Effector CD8-positive, alpha-beta T cell (primary cell): ENCODE measurements at places on chromosomes 3 and 15.

DNA sequence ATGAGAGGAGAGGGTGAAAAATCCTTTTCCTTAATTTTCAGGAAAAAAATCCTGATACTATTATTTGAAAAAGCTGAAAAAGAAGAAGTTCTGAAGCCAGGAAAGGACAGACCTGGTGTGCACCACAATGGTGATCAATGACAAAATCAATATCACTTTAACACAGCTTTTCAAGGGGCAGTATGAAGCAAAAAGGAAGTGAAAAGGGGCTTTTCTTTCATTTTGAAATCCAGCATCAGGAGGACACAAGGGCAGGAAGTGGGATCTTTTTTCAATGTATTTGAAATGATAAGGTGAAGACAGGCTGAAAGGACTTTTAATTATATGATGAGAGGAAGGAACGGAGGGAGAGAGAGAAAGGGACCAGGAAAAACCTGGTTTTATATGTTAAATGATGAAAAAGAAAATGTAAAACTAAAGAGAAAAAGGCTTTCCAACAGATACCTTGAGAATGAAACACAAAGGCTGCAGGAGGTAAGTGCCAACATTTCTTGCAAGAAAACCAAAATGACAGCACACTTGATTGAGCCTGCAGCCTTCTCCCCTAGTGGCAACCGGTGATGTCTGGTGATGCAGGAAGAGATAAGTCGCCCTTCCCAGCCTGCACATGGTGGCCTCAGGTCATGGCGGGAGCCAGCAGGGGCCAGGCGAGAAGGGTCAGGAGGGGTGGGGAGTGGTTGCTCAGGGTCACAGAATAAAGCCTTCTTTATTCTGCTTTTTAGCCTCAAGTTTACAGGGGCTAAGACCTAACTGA, 236.7 kb upstream of the WNT5A start:
- no peak for DNase-seq

GRCh38 chr15:56337084-56337725, 28.0 kb upstream of the TEX9 start:
- DNase-seq: no peak

DNA sequence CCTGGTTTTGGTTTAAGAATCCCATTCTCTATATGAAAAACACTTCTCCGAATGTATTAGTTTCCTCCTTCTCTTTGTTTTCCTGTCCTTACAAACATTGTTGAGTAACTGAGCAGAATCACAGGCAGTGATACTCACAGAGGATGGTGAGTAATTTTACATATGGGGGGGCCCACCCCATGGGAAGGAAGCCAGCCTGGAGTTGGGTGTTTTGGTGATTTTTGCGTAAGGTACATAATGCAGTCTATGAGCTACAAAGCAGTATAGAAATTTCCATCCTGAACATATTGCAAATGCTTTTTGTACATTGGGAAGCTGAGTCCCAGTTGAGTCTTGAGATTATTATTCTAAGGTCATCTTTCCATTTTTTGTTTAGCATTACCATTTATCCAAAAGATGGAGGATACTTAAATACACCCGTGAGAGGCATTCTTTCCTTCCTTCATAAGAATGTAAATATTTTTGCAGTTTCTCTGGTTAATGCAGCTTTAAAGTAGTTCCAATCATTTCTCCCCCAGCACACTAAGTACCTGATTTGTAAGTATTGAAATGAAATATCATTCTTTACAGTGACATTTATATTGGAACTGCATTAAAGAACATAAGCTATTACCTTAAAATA, 476.8 kb downstream of the AGBL1 start:
- DNase-seq: no peak

- DNase-seq: no peak
These were observed 12.8 kb upstream of the WDR49 start for GRCh38 chr3:167666563-167666962.

DNA sequence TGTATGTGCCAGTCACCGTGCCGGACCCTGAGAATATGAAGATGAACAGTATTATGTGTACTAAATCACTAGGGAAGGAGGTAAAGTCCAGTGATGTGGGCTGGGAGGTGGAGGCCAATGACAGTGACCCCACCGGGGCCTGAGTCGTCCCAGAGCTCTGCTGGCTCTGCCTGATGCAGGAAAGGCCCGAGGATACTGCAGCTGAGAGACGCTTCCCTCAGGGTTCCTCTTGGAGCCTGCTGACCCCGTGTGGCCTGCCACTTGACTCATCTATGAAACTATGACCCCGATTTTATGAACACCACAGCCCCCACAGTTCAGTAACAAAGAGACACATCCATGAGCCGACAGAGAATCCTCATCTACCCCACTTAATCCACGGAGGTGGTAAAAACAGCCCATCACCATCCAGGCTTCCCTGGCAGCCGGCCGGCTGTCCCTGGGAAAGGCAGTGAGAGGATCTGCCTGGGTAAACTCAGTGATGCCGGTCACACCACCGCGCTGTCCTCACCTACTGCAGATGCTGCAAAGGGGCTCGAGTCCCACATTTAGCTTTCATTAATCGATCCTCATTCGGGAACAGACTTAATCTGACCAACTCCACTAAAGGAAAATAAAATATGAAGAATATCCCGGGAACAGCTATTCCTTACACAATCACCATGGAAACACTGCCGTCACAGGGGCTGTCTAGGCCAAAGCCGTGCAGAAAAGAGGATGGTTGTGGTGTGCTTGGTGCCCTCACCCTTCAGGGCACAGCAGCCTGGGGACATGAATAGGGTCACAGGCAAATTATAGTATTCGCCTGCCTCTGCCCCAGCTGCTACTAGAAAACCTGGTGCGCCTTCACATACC, 82.9 kb downstream of the ARRDC4 start:
- no peak for DNase-seq

DNA sequence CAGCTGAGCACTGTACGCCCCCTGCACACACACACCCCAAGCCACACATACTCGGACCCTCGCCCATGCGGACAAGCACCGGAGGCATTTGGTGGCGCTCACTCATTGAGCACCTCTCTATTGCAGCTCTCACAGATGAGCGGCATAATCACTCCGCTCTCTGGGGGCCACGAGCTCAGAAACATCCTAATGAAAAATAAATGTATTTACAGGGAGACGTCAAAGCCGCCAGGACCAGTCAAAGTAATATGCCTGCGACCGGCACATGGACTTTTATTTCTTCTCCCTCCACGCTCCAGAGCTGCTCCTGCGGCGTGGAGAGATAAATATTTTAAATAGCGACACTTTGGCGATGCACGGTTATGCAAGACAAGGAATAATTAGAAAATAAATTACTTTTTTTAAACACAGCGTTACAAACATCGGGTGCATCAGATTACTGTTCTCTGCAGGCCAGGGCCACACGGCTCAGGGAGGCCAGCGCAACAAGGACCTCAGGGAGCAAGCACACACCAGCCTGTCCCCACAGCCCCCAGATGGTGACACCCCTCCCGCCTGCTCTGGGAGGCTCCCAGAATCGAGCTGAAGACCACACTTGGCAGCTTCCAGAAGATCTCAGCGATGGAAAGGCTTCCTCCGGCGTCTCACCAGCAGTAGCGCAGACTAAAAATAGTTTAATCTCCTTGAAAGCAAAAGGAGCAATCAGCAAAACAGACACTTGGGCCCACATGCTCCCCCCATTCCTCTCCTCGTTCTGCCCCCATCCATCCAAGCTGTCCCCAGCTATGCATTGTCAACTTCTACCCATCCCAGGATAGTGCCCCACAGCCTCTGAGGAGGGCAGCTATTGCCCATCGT, 48.0 kb downstream of the CACNA2D2 start:
- no peak for DNase-seq

GRCh38 chr3:38210141-38210757, 44.9 kb downstream of the OXSR1 start:
- DNase-seq: no peak

DNA sequence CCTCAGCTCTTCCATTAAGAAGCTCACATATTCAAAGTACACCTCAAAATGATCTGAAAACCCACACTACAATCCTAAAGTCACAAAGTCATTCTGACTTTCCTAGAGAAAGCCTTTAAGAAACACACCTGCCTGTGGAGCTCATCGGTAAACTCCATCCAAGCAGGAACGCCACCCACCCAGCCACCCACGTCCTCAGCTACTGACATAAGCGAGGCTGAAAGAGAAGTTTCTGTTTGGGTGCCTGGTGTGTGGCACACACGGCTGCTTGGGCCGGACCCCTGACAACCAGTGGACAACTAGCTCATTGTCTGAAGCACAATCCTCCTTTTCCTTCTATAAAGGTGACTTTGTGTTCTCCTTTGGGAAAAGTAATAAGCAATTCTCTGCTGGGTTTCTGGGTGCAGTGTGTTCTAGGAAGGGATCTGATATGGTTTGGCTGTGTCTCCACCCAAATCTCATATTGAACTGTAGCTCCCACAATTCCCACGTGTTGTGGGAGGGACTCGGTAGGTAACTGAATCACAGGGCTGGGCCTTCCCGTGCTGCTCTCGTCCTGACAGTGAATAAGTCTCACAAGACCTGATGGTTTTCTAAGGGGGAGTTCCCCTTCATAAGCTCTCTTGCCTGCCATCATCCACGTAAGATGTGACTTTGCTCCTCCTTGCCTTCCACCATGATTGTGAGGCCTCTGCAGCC, 26.1 kb downstream of the FAM174B start:
- DNase-seq: no peak

DNA sequence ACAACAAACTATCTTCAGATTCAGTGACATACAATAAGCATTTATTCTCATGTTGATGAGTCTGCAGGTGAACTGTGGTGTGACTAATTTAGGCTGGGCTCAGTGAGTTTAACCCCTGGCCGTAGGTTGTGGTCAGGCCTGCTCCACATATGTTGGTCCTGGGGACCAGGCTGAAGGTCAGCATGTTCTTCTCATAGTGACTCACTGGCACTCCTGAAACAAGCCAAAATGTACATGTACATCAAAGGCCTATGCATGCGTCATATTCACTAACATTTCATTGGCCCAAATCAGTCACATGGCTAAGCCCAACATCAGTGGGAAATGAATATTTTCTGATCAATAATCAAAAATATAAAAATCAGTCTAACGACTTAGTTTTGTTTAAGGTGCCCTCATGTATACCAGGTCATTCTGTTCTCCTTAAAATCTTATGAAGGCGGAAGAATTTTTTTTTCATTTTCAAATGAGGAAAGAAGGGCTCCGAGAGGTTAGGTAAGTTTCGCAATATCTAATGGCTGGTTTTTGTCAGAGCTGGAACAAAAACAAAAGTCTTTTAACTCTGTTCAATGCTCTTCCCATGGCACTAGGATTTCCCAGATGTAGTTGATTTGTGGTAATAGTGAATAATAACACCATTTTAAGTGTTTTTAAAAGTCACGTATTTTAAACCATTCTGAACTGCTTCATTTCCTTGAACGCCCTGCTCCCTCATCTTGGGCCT, 148.5 kb downstream of the MFSD1 start:
- DNase-seq: no peak

DNA sequence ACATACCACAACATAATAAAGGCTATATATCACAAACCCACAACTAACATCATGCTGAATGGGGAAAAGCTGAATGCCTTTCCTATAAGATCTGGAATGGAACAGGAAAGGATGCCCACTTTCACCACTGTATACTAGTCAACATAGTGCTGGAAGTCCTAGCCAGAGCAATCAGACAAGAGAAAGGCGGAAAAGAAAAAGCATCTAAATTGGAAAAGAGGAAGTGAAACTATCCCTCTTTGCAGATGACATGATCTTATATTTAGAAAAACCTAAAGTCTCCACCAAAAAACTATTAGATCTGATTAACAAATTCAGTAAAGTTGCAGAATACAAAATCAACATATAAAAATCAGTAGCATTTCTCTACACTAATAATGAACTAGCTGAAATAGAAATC, 14.6 kb upstream of the PIK3CA start:
- DNase-seq: no peak

DNA sequence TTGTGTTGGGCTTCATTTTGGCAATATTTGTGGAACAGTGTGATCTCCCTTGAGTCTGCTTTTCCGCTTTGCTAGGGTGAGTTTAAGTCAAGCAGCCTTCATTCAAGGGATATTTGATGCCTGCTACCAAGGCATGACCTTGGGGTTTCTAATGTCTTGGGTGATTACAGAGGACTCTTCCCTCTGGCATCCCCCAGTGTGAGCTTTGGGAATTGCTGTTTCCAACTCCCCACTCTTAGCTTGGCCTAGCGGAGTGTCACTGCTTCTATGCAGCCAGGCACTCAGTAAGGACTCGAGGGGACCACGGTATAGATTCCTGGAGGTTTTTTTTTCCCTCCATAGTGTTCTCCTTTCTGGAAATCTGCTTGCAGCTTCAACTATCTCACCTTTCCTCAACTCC, 21.1 kb downstream of the GCNT3 start:
- DNase-seq: no peak

- no peak for DNase-seq
These were observed 569.8 kb upstream of the IL12A start for GRCh38 chr3:159418571-159419526.

DNA sequence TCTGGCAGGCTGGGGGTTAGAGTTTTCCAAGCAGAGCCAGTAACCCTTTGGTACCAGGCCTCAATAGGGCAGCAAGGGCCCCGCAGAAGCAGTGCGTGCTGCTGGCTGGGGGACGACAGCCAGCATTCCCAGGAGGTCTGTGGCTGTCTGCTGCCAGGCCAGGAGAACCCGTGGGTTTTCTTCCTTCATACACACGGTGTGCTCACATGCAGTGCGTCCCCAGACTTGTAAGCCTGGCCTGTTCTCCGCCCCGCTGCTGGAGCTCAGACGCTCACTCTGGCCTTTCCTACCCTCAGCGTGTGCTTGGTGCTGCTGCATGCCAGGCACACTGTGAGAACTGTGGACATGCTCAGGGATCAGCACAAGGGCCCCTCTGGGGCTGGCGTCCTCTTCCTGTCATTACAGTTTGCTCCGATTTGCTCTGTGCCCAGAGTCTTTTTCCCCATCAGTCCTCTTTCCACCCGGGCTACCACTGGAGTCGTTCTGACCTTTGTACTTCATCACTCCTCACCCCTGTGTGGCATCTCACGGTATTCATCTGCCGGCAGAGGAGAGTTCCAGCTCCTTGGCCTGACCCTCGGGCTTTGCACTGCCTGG, 149.5 kb downstream of the DNAJB8 start:
- no peak for DNase-seq

DNA sequence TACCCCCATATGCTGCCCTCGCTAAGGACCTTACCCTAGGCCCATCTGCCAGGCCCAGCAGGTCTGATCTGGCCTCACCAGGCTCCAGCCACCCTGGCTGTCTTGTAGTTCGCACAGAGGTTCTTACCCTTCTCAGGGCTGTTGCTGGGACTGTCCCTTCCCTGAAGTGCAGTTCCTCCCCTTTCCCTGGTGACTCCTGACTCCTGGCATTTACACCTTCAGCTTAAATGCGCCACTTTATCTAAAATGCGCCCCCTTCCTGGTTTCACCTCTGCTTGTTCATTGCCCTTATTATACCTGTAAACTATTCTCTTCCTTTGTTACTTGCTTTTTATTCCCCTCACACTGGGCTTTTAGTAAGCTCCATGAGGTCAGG, 835 bp upstream of the TTLL3 start:
- DNase-seq: no peak
